ENCODE measurements at places on chromosomes 13 and 19.

DNA sequence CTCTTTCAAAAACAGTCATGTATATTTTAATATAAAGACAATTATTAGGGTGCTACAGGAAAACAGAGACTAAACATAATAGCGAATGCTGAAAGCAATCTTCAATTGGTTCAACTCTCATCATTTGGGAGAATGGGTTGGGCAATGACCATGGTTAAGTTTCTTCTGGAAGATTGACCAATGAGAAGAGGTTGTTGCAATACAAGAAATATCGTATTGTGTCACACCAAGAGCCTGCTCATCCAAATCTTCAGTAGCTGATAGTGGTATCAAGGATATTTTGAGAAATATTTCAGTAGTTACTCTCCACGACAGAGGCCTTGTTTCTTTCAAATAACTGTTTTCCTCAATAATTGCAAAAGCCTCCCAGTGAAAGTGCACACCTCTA lies 83.0 kb upstream of the FNDC3A start:
- peak; percentile 38 for DNase-seq

GRCh38 chr13:94351292-94351990 lies 128.0 kb downstream of the DCT start:
- DNase-seq: peak; percentile 83

DNA sequence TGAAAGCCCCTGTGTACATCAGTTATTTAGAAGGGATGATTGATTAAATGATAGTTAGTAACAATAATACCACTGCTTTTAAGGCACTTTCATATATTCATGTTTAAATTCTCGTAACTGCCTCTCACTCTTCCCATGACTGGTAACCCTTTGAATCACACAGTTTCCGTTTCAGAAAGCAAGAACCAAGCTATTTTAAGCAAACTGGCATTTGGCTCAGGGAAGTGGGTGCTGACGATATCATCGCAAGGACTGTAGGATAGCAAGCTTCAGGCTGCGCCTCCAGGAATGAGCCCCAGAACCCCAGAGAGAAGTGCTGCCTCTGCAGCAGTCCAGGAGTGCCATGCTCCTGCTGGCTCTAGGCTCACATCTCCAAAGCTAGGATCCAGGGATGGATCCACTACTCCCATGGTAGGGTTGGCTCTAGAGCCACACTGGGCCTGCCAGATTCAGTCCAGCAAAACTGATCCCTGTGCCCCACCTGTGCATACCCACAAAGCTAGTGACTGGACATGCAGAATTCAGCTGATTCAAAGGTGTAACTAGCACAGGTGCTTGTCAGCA lies 313.5 kb downstream of the SLC7A1 start:
- no peak for DNase-seq

- no peak for DNase-seq
Measured at GRCh38 chr13:40878321-40878720, 88.9 kb downstream of the SLC25A15 start.

DNA sequence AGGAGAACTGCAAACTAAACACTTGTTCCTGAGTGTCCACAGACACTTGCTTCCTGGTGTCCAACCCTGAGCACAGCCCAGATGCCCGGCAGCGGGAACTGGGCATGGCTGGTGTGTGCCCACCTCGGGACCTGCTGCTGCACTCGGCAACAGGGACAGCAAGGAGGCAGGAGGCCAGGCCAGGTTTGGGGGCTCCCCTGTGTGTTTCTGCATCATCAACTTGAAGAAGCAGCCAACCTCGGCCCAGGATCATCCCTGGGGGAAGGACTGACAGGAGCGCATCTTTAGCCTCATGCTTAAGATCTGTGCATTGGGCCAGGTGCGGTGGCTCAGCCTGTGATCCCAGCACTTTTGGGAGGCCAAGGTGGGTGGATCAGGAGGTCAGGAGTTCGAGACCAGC lies 35.1 kb upstream of the LDLR start:
- no peak for DNase-seq

- no peak for DNase-seq
Measured at GRCh38 chr19:52621376-52621775, 16.8 kb downstream of the ZNF83 start.

- no peak for DNase-seq
Measured at GRCh38 chr19:31058676-31059340, 290.4 kb downstream of the TSHZ3 start.

DNA sequence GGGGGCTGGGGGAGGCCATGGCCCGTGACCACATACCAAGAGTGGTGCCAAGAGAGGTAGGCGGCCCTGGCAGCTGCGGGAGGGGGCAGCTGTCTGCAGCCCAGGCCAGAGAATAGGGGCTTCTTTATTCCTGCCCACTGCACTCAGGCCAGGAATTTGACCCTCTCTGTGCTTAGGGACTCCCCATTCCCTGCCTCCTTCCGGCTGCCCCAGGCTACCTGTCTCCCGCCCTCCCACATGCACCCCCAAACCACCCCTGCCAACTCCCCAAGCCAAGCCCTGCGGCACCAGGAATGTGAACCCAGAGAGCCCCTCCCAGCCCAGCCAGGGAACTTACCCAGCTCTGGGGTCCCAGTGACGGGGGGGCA lies 687 bp downstream of the PLEKHA4 start:
- no peak for DNase-seq

GRCh38 chr13:44417446-44417845 lies 43.8 kb downstream of the SERP2 start:
- DNase-seq: no peak

- DNase-seq: no peak
Measured at GRCh38 chr13:110923086-110923485, 8.2 kb upstream of the ANKRD10 start.

DNA sequence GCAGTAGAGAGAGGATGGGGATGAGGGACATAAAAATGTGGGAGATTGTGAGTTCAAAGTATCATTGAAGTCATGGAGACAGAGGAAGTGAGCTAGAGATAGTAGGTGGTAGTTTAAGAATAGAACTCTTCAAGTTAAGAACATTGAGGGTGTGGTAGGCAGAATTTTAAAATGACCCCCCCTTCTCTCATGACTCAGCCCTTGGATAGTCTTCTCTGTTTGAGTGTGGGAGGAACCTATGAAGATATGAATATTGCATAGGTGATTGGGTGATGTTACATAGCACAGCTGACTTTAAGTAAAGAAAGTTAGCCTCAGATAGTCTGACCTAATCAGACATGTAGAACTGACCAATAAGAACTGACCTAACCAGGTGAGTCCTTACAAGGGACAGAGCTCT lies 418.6 kb downstream of the FOXO1 start:
- no peak for DNase-seq

GRCh38 chr13:88456151-88456550 lies 785.0 kb downstream of the SLITRK5 start:
- no peak for DNase-seq

DNA sequence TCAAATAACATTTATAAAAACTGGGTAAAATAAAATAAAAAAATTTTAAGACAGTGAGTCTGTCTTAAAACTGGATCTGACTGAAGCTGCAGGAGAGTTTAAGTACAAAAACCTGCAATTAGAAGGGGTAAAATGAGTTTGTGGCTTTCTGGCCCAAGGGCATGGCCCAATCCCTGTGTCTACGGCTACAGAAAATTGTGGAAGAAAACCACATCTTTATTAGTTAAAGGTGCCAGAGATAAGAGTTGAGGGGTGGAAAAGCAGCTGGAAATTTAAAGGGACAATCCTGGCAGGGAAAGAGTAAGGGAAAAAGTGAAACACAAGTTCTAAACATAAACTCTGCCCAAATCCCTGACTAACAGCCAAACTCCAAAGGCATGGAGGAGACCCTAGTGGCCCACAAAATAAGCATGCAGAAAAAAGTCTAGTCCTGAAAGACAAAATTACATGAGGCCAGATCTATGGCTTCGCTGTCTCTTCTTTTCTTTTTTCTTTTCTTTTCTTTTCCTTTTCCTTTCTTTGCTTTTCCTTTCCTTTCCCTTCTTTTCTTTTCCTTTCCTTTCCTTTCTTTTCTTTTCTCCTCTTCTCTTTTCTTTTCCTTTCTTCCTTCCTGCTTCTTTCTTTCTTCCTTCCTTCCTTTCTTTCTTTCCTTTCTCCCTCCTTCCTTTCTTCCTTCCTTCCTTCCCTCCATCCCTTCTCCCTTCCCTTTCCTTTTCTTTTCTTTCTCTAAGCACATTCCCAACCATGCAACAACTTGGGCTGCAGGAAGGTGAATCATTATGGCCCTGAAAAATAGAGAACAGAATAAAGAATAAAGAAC lies 23.5 kb upstream of the DLEU7 start:
- no peak for DNase-seq

- DNase-seq: no peak
Measured at GRCh38 chr19:49255674-49256073, 69.3 kb downstream of the SLC6A16 start.

DNA sequence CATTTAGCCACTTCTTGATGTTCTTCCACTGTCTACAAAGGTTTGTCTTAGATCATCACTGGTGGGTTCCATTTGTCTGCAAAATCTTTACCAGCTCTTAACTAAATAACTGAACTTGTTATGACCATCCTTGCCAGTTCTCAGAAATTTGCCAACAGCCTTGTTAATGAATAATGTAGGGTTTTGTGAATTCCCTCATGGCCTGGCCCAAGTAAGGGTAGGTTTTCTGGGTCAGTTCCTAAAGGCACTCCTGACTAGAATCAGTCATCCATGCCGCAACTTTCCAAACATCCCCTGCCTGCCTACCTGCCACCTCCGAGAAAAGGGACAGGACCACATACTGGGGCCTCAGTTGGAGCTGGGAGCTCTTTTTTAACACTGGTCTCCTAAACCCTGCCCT lies 4.0 kb downstream of the COL4A1 start:
- DNase-seq: no peak

GRCh38 chr13:40637643-40638042 lies 28.8 kb downstream of the FOXO1 start:
- no peak for DNase-seq

Measured in HCEC 1CT (cell line).